ENCODE measurements at places on chromosomes 6 and 20. TPM values are rescaled to one million over a fixed set of nuclear protein-coding genes. Genes with fewer than 3 reads are reported as not detected.
A peak's percentile ranks its signal among the peaks of the same experiment; 100 is the strongest.

DNA sequence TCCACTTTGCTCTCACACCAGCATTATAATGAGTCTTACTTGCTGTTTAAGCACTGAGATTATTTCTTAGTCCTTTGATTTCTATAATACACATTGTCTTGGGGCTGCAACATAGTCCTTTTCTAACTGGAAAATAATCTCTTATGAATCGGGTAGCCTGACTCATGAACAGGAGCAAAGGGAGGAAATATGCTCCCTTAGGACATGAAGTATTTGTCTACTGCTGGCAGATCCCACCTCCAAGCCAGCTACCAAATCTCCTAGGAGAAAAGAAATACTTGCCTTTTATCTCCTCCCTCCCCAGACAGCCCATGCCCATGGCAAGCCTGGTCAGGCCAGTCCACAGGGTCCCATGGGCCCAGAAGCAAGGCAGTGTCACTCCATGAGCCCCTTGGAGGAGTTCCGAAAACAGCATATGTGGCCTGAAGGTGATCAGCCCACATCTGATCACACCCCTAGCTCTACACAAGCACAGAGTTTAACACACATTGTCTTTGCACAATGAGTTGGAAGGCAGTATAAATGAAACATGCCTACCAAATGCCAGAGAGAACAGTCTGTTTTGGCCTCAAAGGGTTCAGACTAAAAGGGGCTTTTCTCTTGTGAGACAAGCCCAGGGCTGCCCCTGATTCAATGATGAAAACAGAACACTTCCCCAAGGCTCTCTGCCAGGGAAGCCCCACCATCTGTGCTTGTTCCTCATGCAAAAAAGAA, 37.1 kb upstream of the SLC4A11 start:
- H3K27ac ChIP-seq = no peak overlapping the region
- no peak for DNase-seq
- H3K4me3 ChIP-seq = no peak overlapping the region
- H3K4me1 ChIP-seq = no peaks in the 10 kb centered on the region

DNA sequence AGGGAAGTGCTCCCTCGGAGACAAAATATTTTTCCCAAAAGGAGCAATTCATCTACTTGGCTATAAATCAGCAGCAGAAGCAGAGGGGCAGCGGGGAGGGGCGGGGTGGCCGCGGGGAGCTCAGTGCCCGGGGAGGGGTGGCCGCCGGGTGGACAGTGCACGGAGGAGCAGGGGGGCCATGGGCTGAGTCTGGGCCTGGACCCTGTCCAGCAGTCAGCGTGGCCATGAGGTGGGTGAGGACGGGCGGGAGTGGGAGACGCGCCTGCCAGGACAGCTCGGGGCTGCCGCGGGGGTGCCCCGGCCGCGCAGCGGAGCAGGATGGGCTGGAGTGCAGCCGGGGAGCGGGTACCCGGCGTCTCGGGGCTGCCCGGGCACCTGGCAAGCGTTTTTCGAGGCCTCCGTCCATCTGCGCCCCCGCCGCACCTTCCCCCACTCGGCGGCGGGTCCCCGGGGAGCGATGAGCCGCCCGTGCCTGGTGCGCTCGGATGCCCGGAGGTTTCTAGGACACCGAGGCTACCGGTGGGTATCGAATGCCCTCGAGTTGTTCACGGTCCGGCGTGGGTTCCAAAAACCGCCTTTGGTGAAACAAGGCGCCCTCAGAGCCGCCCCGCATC, 229.5 kb downstream of the THBS2 start:
- no peak overlapping the region for H3K27ac ChIP-seq
- DNase-seq = no peak
- H3K4me3 ChIP-seq = no peak overlapping the region
- no peaks in the 10 kb centered on the region for H3K27me3 ChIP-seq
- no peaks in the 10 kb centered on the region for H3K36me3 ChIP-seq
- H3K4me1 ChIP-seq = no peaks in the 10 kb centered on the region

- no peak overlapping the region for H3K4me3 ChIP-seq
- no peaks in the 10 kb centered on the region for H3K4me1 ChIP-seq
- H3K36me3 ChIP-seq = no peaks in the 10 kb centered on the region
- peak; percentile 40 for DNase-seq
- no peak overlapping the region for H3K27ac ChIP-seq
- H3K27me3 ChIP-seq = no peaks in the 10 kb centered on the region
Observed at GRCh38 chr6:141326426-141326825, 806.3 kb upstream of the GJE1 start.

DNA sequence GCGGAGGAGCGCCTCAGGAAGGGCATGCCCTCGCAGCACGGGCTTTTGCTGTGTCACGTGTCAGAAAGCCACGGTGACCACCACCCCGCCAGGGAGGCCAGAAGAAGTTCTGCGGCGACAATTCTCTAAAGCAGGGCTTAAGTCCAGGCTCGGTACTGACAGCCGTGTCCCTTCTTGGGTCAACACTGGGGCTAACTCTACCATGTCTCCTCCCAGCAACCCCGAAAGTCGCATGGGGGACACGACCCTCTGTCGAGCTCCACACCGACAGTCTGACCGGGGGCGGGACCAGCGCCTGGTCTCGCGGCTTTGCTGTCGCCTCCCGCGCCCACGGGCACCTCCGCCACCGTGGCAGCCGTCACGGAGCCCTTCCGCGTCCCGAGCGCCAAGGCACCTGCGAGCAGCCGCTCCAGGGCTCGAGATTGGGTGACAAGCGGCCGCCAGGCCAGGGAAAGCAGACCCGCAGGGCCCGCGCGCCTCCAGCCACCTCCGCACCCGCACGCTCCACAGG, 534 bp downstream of the NANP start:
- H3K27me3 ChIP-seq = no peaks in the 10 kb centered on the region
- peak overlapping the region; percentile 65 for H3K4me3 ChIP-seq
- H3K36me3 ChIP-seq = no peaks in the 10 kb centered on the region

DNA sequence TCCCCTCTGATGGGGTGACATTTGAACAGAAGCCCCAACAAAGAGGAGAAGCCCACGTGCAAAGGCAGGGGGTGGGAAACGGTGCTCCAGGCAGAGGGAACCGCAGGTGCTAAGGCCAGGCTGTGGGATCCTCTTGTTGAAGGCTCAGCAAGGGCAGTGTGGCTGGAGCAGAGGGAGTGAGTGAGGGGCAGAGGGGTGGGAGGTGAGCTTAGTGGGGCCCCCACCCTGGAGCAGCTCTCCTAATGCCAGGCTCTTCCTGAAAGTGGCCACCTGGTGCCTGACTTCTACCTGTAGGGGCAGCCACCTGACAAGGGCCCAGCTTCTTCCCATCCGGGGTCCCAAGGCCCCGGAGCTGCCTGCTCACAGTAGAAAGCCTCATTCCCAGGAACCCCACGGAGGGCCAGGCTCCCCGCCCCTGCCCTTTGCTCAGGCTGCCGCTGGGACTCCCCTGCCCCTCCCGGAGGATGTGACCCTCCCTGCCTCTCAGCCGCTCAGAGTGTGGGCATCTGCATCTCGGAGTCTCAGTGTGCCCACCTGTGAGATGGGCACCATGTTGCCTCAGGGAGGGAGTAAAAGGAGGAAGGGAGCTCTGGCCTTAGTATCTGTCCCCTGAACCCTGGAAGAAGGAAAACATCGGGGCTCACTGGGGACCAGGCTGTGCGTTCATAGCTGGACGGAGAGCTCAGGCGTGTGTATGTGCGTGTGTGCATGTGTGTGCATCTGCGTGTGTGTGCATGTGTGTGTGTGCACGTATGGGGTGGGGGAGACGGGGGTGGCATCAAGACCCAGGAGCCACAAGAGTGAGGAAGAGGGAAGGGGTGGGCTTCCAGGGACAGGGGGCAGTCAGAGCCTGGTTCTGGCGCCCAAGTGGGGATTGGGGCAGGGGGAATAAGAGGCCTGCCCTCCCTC, 119.4 kb downstream of the CEBPB start:
- no peaks in the 10 kb centered on the region for H3K27me3 ChIP-seq
- no peaks in the 10 kb centered on the region for H3K36me3 ChIP-seq
- no peak for DNase-seq
- peak overlapping the region; percentile 95 for H3K27ac ChIP-seq
- H3K4me3 ChIP-seq = no peak overlapping the region

PRDM13 gene
- polyA plus RNA-seq = not detected

Data from hepatocyte (in vitro differentiated cells).